ENCODE measurements at places on chromosomes 5 and 9. TPM values are rescaled to one million over a fixed set of nuclear protein-coding genes. Genes with fewer than 3 reads are reported as not detected.

DNA sequence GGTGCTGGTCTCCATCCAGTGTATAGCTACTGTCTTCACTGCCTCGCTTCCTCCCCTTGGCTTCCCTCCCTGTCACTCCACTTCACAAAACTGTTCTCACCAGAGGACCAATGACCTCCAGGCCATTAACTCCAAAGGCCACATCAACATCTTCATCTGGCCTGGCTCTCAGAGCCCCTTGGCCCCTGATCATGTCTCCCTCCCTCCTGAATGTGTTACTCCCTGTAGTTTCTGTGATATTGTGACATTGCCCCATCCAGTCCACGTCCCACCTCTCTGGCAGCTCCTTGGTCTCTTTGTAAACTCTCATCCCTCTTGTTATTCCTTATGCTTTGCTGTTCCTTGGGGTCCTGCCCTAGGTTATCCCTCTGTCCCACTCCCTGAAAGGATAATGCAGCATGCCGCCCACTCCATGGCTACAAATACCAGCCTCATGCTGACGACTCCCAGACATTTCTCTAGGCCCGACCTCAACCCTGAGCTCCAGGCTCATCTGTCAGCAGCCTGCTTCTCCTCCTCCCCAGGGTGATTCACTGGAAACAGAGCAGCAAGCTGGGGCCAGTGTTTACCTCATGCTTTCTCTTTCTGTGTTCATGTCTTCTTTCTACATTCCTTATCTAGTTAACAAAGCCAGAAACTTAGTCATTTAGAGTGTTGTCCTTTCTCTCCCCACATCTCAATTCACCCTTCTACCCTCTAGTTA, 312.2 kb downstream of the SPOCK1 start:
- no peak for DNase-seq
- peak overlapping the region; percentile 32 for H3K27ac ChIP-seq
- peaks cover 55% of the 10 kb centered on the region for H3K27me3 ChIP-seq
- H3K4me1 ChIP-seq: no peaks in the 10 kb centered on the region

GRCh38 chr5:173326501-173326960, 1.7 kb downstream of the STC2 start:
- H3K4me1 ChIP-seq: peaks cover 29% of the 10 kb centered on the region
- H3K27ac ChIP-seq: no peak overlapping the region
- peak overlapping the region; percentile 89 for H3K4me3 ChIP-seq
- no peak for DNase-seq
- peaks cover 92% of the 10 kb centered on the region for H3K27me3 ChIP-seq
- H3K36me3 ChIP-seq: no peaks in the 10 kb centered on the region

DNA sequence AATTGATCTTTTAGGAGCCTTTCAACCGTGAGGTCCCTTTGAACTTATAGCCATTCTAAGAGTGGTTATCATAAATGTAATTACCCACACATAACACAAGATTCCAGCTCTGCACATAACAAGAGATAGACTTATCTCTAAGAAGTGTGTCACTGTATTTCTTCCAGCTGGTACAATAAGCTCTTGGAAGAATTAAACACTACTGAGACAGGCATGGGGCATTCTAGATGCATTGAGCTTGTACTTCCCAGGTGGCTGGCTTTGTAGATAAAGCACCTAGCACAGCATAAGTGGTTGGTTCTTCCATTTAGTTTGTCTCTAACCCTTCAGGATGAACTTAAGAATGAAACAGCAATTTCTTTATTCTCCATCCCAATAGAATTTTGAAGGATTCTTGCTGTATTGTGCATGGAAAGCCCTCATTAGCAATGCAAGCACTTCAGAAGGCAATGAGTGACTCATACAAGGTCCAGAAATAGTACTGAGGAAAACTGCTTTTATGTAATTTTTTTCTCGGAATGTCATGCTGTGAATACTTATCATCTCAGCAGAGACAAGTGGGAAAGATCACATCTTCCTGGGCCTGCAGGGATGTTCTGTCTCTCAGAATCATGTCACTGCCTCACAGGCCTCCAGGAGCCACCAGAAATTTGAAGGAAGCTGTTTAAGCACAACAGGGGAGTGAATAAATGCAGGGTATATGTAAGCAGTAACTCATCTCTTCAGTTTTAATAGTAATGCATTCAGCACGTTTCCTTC, 91.1 kb upstream of the CD180 start:
- no peak overlapping the region for H3K4me3 ChIP-seq
- no peak for DNase-seq
- H3K27me3 ChIP-seq: no peaks in the 10 kb centered on the region
- peaks cover 5% of the 10 kb centered on the region for H3K36me3 ChIP-seq
- H3K4me1 ChIP-seq: peaks cover 45% of the 10 kb centered on the region
- H3K27ac ChIP-seq: no peak overlapping the region

SERF1A gene
- total RNA-seq: 12.3 TPM

SLC6A7 gene
- total RNA-seq: not detected

AGTPBP1 gene
- total RNA-seq: 42.4 TPM

GRCh38 chr5:102975045-102975444, 144.9 kb downstream of the GIN1 start:
- H3K36me3 ChIP-seq: no peaks in the 10 kb centered on the region
- H3K4me3 ChIP-seq: no peak overlapping the region
- H3K4me1 ChIP-seq: peaks cover 9% of the 10 kb centered on the region
- H3K27me3 ChIP-seq: no peaks in the 10 kb centered on the region
- DNase-seq: no peak
- H3K27ac ChIP-seq: no peak overlapping the region

LCN9 gene
- 0.30 TPM for total RNA-seq

GDA gene
- 12.3 TPM for total RNA-seq

- no peaks in the 10 kb centered on the region for H3K4me1 ChIP-seq
- peaks cover 55% of the 10 kb centered on the region for H3K27me3 ChIP-seq
- H3K27ac ChIP-seq: no peak within 1 kb of the TSS
- peak within 1 kb of the TSS; percentile 59 for H3K4me3 ChIP-seq
- DNase-seq: no peak
These were observed at the start of gene CD72 for GRCh38 chr9:35618325-35618727. TSS of gene CD72 (minus strand) at chr9:35618413. CDS start at chr9:35618303, 110 bp downstream.

DNA sequence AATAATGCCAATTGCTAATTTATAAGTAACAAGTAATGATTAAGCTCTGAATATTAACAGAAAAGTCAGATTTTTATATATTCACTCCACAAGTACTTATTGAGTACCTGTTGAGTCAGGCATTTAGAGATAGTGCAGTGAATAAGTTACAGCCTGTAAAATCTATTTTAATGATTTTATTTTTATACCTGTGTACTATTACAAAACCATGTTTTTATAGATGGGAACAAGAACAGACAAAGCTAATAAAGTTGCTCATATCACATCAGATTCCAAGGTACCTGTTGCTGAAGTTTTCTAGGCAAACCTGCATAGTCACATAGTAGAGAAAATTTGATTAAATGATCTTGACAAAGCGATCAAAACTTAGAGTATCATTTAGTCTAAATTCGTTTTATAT, 623.7 kb downstream of the EFNA5 start:
- no peak for DNase-seq
- H3K4me3 ChIP-seq: no peak overlapping the region
- no peaks in the 10 kb centered on the region for H3K27me3 ChIP-seq
- H3K36me3 ChIP-seq: peaks cover 3% of the 10 kb centered on the region

DNA sequence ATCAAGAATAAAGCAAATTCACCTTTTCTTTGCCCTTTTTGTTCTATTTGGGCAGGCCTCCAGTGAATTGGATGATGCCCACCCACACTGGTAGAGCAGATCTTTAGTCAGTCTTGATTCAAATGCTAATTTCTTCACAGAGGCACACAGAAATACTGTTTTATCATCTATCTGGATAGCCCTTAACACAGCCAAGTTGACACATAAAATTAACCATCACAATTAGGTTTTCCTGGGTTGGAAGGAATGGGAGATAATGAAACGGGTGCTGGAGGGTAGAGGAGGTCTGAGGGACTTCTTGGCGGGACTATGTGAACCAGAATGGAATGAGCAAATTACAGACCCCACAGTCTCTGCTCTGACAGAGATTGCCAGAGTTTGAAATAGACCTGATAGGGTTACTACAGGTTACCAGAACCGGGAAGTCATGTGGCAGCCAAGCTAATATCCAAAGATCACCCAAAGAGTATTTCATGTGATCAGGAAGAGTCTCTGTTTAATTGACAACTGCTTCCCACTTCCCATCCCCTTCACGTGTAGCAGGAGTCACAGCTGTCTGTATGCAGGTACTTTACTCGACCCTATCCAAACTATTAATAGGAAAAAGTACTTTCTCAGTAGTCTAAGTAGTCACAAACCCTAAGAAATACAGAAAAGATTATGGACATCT, 20.0 kb upstream of the TMEM161B start:
- H3K27ac ChIP-seq: no peak overlapping the region
- no peaks in the 10 kb centered on the region for H3K27me3 ChIP-seq
- H3K36me3 ChIP-seq: peaks cover 16% of the 10 kb centered on the region
- DNase-seq: no peak
- H3K4me3 ChIP-seq: no peak overlapping the region

DNA sequence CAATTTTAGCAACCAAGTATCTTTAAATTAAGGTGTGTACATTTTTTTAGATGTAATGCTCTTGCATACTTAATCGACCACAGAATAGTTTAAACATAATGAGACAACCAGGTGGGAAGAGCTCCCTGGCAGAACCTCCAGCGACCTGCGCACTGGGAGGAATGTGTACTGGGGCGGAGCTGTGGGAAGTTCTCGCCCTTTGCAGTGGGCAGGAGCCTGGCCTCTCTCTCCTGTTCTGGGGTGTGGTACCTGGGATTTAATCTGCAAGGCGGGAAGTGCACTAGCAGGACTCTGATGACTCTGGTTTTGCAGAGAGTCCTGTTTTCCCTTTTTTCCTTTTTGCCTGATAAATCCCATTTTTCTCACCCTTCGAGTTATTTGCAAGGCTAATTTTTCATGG, 150.7 kb downstream of the SLC28A3 start:
- H3K4me3 ChIP-seq: no peak overlapping the region
- peaks cover 6% of the 10 kb centered on the region for H3K4me1 ChIP-seq
- H3K27me3 ChIP-seq: peaks cover 2% of the 10 kb centered on the region
- no peak overlapping the region for H3K27ac ChIP-seq

- H3K27ac ChIP-seq: no peak overlapping the region
- no peak overlapping the region for H3K4me3 ChIP-seq
- peaks cover 26% of the 10 kb centered on the region for H3K4me1 ChIP-seq
- no peaks in the 10 kb centered on the region for H3K36me3 ChIP-seq
These were observed 59.8 kb downstream of the DAB2IP start for GRCh38 chr9:121711281-121711680.

BTNL3 gene
- total RNA-seq: not detected

QRFP gene
- not detected for total RNA-seq

INSL4 gene
- not detected for total RNA-seq

DNA sequence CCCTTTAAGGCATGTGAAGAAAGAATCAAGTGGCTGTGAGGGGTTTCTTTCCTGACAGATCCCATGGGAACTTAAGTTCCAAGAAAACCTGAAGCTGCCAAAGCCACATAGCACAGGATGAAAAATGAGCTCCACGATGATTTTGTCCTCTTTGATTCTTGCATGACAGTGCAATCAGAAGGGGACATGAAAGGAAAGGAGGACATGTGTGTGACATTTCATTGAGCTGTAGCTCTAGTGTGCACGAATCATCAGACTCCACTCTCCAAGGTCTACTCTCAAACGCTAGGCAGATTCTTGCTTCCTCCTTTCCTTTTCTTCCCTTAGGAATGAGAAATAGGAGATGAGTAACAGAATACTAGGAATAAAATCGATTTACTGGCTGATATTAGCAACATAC, 142.0 kb downstream of the ZNF608 start:
- peak overlapping the region; percentile 83 for H3K27ac ChIP-seq
- peaks cover 49% of the 10 kb centered on the region for H3K4me1 ChIP-seq
- H3K4me3 ChIP-seq: no peak overlapping the region
- H3K36me3 ChIP-seq: peaks cover 11% of the 10 kb centered on the region
- DNase-seq: no peak

CACNA1B gene
- 3.1 TPM for total RNA-seq

CDX1 gene
- total RNA-seq: not detected

- H3K36me3 ChIP-seq: no peaks in the 10 kb centered on the region
- no peaks in the 10 kb centered on the region for H3K27me3 ChIP-seq
These were observed 51.7 kb upstream of the SLC27A6 start for GRCh38 chr5:128913551-128913950.

DNA sequence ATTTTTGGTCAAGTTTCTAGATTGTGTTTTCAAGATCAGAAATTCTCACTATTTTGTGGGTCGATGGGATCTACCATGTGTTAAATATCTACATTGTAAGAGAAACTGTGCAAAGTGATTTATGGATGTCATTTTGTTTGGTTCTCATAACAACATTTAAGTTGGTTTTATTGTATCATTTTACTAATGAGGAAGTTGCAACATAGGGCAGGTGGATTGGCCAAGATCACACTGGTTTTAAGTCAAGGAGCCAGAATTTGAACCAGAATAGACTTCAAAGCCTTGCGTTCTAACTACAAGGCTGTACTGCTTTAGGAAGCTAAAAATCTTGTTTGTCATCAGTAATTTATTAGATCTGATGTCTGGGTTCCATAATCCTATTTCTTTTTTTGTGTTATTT, 23.4 kb downstream of the SH3TC2 start:
- H3K27me3 ChIP-seq: no peaks in the 10 kb centered on the region
- no peak for DNase-seq
- no peak overlapping the region for H3K4me3 ChIP-seq
- no peak overlapping the region for H3K27ac ChIP-seq

DNA sequence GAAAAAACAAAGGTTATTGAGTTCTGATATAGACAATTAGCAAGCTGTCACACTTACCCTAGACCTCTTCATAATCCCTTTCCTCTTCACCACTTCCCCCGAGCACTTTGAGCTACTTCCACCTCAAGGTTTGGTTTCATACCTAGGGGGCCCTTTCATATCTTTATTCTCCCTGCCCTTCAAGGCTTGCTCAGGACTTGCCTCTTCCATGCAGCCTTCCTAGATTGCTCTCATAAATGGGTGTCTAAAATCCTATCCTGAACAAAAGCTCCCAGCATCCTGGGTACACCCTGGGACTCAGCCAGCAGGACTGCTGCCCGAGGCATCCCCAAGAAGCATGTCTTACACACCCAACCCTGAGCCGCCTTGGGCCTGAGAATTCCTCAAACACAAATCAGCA, 157.3 kb downstream of the C5orf15 start:
- H3K27me3 ChIP-seq: peaks cover 7% of the 10 kb centered on the region
- no peak overlapping the region for H3K4me3 ChIP-seq
- peaks cover 12% of the 10 kb centered on the region for H3K4me1 ChIP-seq
- no peak overlapping the region for H3K27ac ChIP-seq

DNA sequence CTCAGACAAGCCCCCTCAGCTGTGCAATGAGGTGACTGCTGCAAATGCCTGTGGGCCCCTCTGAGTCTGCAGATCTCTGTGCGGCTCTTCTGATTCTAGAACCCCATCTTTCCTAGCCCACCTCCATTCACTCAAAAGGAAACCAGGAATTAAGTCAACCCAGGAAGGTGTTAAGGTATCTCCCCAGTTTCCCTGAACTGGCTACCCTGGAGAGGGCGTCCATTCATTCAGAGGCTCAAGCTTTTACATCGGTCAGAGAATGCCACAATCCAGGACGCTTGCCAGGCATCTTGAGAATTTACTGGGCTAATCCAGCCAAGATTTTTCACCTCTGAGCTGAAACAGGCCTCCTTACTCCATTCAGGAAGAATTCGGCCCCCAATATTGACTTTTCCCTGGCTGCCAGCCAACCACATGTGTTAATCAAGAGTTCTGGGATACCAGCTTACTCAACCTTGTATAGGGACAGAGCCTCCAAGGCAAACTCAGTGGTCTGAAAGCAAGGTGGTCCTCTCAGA, 889 bp upstream of the ADAMTS12 start:
- H3K27me3 ChIP-seq: peaks cover 46% of the 10 kb centered on the region
- no peak for DNase-seq
- H3K4me1 ChIP-seq: peaks cover 36% of the 10 kb centered on the region
- peak overlapping the region; percentile 86 for H3K27ac ChIP-seq
- no peaks in the 10 kb centered on the region for H3K36me3 ChIP-seq

- H3K4me1 ChIP-seq: no peaks in the 10 kb centered on the region
- no peaks in the 10 kb centered on the region for H3K27me3 ChIP-seq
- no peak for DNase-seq
These were observed 70.1 kb downstream of the DTWD2 start for GRCh38 chr5:118918232-118918631.
